ENCODE measurements at places on chromosomes 5 and 9.

DNA sequence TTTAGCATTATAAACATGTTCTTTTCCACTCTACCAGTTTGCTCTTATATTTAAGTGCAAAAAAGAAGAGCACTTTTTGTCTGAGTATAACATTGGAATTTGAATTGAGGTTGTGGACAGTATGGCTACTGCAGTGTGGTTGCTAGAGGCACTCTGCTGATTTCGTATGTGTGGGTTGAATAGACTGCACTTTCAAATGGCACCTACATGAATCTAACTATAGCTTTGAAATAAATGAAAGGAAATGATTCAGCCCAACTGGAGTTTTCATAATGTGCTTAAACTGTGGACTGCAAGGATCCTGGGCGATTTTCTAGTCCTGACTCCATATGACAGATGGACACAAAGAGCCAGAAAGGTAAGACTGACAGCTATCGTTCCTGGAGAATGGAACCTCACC, 657.6 kb upstream of the RIOK2 start:
- DNase-seq, result no peak

DNA sequence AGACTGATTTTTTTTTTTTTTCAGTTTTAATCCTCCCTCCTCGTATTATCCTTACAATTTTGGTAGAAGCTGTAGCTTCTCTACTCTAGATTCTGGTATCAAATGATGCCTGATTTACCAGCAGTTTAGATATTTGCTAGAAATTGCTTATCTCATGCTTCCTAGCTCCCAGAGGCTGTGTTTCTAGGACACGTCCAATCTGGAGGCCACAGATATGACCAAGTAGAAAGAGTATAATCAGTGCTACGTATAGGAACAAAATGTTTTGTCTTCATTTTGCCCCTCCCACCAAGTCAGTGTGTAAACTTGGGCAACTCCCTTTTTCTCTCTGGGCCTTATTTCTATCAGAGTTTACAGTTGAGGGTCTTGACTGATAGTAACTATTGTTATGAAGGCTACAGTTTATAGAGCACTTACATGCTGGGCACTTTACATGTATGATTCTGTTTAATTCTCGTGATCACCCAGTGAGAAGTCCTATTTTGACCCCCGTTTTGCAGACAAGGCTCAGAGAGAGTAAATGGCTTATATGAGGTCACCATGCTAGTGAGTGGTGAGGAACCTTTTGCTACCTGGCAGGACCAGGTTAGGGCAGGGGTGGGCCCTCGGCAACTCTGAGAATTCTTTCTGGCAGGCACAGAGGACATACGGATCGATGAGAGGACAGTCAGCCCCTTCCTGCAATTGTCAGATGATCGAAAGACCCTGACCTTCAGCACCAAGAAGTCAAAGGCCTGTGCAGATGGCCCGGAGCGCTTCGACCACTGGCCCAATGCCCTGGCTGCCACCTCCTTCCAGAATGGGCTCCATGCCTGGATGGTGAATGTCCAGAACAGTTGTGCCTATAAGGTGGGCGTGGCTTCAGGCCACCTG, 7.6 kb downstream of the HDHD3 start:
- no peak for DNase-seq

DNA sequence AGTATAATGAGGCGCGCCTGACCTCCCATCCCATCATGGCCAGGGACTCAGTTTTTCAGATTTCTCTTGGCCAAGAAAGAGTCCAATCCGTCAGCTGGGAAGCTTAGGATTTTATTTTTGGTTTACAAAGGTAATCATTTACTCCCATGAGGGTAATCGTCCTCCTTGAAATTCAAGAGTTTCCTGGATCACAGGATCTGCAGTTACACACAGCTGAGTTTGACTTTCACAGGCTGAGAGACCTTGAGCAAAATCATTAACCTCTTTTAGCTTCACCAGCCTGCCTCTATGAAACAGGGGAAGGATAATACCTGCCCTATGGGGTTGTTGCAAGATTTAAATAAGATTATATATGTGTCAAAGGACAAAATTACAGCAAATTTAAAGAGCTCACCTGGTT, 15.4 kb upstream of the AK3 start:
- no peak for DNase-seq

GRCh38 chr5:169647566-169647965, 10.5 kb downstream of the DOCK2 start:
- no peak for DNase-seq
